HFF-Myc (cell line): ENCODE measurements at places on chromosomes 1 and 21.

DNA sequence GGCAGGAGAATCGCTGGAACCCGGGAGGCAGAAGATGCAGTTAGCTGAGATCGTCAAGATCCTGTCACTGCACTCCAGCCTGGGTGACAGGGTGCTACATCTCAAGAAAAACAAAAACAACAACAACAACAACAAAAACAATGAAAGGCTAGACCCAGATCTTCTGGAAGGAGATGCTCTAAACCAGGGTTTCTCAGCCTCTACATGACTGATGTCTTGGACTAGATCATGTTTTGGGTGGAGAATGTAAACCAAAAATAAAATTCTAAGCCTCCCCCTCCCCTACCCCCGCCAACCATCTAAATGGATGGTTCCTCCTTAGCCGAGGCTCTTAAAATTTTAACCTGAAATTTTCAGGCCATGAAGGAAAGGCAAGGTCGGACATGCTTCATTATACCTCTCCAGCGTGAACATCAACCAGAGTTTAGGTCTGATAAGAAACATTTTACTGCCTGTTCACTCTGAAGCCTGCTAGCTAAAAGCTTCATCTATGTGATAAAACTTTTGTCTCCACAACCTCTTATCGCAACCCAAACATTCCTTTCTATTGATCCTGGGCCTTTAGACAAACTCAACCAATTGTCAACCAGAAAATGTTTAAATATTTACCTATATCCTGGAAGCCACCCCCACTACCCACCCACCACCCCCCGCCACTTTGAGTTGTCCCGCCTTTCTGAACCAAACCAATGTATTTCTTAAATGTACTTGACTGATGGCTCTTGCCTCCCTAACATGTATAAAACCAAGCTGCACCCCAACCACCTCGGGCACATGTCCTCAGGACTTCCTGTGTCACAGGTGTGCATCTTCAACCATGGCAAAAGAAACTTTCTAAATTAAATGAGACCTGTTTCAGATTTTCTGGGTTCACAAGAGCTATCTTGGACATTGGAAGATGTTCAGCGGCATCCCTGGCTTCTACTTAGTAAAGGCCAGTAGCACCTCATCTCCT lies 1.9 kb upstream of the CAPN2 start:
- no peak for DNase-seq

GRCh38 chr1:208183977-208184911 lies 59.9 kb downstream of the PLXNA2 start:
- DNase-seq, result no peak

DNA sequence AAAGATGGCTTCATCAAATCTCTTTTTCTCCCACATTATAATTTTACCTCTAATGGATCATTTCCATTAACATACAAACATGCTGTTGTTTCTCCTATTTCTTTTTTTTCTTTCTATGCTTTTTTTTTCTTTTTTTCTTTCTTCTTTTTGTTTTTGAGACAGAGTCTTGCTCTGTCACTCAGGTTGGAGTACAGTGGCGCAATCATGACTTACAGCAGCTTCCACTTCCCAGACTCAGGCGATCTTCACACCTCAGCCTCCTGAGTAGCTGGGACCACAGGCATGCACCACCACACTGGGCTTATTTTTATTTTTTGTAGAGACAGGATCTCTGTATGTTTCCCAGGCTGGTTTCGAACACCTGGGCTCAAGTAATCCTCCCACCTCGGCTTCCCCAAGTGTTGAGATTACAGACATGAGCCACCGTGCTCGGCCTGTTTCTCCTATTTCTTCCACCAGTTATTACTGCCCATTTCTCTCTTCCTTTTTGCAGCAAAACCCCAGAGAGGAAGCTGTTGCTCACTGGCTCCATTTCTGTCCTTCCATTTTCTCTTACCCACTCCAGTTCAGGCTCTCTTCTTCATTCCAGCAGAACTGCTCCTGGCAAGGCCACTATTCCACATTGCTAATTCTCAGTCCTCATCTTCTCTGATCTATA lies 32.1 kb upstream of the OPRD1 start:
- DNase-seq, result no peak

GRCh38 chr21:18204931-18205330 lies 39.7 kb upstream of the CHODL start:
- no peak for DNase-seq

DNA sequence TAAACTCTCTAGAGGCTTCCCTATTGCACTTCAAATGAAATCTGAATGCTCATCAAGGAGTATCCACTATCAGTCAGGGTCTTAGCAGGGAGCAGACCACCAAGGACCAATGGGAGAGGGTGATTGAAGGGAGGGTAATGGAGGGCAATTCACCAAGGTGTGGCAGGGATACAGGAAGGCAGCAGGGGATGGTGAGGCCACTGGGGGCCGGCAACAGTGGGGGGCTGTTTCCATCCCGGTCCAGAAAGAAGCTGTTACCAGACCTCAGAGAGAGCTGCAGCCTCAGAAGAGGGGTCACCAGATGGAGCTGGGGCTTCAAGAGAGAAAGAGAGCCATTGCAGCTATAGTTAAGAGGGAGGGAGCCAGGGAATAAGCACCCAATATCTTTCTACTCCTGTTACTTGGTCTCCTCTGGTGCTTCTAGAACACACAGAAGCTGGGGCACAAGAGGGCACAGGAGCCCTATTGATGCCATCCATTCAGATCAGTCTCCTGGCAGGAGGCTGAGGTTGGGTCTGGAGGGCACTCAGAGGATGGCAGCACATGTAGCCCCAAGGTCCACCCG lies 417.6 kb downstream of the PTPRU start:
- DNase-seq, result no peak

DNA sequence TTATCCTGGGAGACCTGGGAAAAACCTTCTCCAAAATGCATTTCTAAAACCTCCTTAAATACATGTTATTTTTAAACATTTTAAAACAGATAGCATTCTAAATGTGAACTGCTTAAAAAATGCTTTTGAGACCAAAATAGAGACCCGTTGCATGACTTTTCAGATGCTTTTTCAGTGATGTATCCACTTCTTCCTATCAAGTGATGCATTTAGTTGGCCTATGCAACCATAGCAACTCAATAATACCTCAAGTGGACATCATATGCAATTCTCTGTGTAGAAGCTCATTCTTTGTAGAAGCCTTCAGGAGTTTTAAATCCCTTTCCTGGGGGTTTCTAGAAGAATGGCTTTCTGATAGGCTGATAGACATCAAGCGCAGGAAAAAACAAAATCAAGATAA lies 94.5 kb upstream of the RAVER2 start:
- no peak for DNase-seq

DNA sequence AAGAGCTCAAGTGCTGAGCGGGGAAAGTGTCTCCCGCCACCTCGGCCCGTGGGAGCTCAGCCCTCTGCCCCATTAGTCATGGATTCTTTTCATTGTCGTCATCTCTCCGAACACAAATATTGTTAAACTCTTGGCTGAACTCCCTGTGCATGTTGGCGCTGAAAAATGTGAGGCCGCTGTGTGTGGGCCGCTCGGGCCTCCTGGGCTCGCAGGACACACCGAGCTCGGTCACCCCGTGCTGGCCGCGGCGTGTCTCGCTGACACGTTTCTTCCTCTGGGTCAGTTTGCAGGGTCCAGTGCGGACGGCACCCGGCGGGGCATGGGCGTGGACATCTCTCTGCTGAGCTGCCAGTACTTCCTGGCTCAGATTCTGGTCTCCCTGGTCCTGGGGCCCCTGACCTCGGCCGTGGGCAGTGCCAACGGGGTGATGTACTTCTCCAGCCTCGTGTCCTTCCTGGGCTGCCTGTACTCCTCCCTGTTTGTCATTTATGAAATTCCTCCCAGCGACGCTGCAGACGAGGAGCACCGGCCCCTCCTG lies 25.6 kb downstream of the SLC45A1 start:
- peak; percentile 90 for DNase-seq

- no peak for DNase-seq
Measured at GRCh38 chr1:2431518-2431917, 19.2 kb upstream of the PEX10 start.
